ENCODE measurements at places on chromosomes 2 and 18.

DNA sequence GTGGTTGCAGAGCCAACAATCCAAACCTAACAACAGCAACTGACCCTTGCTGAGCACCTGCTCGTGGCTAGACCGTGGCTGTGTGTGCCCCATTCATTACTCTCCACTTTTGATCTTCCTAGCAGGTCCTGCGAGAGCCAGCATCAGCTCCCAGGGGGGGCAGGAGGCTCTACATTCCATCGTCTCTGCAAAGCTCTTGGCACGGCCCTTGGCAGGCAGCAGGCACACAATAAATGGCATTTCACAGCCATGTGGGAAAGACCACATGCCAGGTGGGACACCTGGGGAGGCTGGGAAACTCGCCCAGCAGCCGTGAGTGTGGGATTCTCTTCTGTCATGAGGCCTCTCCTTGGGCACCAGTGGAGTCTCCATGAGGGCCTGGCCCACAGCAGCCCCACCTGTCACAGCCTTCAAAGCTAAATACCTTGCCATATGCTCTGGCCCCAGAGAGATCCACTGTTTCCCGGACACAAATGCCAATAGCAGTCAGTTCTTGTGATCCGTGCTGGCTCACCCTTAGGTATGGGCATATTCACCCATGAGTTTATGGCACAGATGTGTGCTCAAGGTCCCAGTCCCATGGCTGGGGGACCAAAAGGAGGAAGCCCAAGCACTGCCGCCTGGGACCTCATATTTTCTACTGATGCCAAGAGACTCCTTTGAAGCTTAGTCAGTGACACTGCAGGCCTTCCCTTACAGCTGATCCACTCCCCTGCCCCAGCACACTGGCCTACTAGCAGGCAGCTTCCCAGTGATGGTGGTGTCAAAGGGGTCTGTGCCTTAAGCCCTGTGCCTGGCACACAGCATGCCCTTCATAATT, 6.8 kb upstream of the TEX51 start:
- no peak for DNase-seq

GRCh38 chr2:180728928-180729559, 251.4 kb upstream of the UBE2E3 start:
- DNase-seq, result no peak

DNA sequence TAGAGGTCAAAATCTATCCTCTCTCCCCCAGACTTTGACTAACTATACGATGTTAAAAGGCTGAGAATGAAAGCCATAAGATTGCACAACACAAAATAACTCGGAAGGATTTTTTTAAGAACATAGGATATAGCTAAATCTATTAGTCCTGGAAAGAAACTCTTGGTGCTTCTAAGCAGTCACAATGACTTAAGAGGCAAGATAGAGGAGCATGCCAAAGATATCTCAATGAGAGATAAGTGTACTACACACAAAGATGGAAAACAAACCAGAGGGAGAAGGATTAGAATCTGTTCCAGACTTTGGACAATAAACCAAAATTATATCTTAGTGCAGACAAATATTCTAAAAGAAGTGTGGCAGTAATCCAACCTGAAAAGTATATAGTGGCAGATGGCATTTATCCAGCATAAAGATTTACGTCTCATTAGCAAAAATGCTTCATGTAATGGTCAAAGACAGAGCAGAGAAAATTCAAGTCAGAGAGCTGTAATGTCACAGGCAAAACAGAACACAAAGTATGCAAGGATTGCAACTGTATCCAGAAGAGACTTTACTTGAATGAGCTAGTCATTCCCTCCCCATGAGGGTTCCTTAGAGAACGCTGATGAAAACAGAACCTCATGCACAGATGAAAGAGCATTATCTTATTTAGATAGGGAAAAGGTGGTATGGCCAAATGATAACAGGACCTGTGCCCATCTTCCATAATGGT, 28.8 kb upstream of the EVA1A start:
- no peak for DNase-seq

- DNase-seq, result no peak
Observed at GRCh38 chr2:11852526-11853196, 106.2 kb downstream of the LPIN1 start.

- no peak for DNase-seq
Observed at GRCh38 chr18:47254341-47254939, 3.0 kb upstream of the SKOR2 start.

GRCh38 chr2:8465560-8465959, 216.3 kb upstream of the ID2 start:
- DNase-seq, result no peak

GRCh38 chr18:42533009-42533575, 578.1 kb downstream of the PIK3C3 start:
- DNase-seq, result no peak

DNA sequence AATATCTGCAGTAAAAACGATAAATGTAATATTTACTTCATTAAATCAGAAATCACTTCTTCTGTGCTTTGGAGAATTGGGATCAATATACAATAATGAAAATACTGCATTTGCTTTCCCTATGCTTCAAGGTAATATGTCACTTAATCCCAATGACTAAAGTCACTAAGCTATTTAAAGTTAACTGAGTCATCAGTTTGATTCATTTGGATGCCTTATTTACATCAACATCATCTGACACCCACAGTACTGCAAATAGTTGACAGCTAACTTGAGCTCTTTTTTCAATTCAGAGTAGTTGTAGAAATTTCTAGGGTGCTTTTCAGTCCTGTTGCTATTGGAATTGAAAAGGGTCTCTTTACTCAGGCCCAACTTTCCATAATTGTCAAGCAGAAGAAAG, 776.9 kb upstream of the FSHR start:
- DNase-seq, result no peak

GRCh38 chr2:144659731-144660275, 139.9 kb upstream of the ZEB2 start:
- DNase-seq, result no peak

DNA sequence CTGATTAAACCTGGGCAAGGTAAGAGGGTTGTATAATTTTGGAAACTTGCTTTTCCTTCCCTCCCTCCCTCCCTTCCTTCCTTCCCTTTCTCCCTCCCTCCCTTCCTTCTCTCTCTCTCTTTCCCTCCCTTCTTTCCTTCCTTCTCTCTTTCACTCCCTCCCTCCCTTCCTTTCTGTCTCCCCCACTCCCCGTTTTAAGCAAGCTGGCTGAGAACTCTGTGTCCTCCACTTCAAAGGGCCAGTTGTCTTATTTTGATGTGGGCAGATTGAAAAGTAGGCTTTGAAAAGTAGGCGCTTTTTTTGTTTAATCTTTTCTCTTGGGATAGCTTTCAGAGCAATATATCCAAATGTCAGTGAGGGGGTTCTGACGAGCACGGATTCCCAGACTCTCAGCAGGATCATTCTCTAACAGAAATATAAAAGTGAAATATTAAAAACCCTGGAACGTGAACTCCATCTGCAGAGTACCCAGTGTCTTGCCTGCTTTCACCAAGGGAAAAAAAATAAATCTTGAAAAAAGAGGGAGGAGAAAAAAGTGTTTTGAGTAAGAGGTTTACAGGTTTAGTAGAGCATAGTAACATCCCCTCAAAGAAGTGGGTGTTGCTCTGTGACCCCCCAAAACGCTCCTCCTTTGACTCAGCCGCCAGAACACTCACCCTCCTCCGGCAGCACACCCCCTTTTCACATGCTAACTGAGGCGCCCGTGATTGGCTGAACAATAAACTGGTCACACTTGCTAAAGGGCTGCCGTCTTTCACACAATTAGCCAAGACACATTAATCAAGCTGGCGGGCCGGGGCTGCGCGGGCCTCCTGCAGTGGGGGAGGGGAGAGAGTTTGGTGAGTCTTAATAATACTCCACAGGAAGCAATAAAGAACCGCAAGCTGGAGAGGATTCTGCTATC, 52.2 kb downstream of the CDK15 start:
- no peak for DNase-seq

- no peak for DNase-seq
Observed at GRCh38 chr18:52152036-52152435, 188.0 kb upstream of the DCC start.

DNA sequence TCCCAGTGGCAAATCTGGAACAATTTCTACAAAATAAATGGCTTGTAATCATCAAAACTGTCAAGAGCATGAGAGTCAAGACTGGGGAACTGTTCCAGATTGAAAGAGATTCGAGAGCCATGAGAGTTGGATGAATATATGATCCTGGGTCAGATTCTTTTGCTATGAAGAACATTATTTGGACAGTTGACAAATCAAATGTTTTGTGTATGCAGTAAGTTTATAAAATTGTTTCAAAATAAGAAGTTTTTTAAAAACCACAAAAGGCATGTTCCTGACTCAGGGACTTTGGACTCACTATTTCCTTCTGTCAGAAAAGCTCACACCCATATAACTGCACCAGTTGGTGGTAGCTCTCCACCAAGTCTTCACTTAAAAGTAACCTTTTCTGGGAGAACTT, 38.5 kb downstream of the ROCK2 start:
- DNase-seq, result no peak

DNA sequence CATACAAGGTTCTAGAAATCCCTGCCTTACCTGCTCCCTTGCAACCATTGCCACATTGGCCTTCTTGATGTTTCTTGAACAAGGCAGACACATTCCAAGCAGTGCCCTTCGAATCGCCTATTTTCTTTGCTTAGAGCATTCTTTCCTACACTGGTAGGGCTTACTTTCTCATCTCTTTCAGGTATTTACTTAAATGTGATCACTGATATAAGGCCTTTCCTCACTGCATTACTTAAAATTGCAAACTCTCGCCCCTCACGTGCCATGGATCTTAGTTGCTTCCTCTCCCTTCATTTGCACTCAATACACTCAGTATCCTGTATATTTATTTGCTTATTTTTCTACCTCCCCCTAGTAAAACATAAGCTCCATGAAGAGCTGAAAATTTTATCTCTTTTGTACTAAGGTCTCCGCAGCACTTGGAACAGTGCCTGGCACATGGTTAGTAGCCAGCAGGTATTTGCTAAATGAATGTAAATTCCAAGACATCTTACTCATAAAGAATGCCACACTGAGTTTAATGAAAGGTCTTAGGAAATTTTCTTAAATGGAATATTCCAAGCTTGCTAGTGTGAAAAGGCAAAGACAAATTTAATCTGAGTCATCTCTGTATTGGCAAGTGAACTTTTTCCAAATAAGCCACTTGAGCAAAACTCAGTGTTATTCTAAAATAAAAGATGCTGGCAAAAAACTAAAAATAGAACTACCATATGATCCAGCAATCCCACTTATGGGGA, 42.4 kb upstream of the FIGN start:
- no peak for DNase-seq

DNA sequence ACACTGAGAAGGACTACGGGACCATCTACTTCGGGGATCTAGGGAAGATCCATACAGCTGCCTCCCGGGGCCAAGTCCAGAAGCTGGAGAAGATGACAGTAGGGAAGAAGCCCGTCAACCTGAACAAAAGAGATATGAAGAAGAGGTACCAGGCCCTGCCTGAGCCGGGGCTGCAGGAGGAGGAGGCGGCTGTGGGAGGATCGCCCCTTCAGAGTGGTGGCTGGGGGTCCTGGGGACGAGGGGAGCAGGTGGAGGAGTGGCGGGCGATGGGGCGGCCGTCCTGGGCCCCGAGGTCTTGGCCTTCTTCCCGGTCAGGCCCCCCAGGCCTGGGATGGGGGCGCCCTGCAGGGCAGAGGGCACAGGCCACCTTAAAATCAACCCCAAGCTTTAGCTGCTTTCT, 524 bp downstream of the ANKRD30B start:
- DNase-seq, result no peak

- DNase-seq, result no peak
Observed at GRCh38 chr18:49963217-49963616, 149.9 kb upstream of the ACAA2 start.

DNA sequence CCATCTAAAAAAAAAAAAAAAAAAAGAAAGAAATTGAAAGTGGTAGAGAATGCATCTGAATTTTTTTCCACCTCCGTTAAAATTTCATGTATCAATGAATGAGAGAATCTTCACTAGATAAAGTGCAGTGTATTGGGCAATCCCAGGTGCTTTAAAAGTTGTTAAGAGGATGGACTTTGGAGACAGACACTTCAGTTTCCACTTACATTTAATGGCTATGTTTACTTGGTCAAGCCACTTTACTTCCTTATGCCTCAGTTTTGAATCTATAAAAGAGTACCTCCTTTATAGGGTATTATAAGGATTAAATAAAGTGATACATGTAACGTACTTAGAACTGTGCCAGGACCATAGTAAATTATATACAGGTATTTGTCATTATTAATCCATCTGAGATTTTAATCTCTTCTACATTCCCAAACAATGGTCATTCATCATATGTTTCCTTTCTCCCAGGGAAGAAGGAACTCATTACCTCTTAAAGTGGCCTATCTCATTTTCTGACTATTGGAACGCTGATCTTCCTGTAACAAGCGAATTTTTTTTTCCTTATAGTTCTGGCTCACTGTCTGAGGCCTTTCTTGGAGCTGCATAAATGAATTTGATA, 29.1 kb upstream of the TANK start:
- DNase-seq, result no peak

GRCh38 chr2:11027195-11027594, 115.5 kb downstream of the KCNF1 start:
- no peak for DNase-seq

DNA sequence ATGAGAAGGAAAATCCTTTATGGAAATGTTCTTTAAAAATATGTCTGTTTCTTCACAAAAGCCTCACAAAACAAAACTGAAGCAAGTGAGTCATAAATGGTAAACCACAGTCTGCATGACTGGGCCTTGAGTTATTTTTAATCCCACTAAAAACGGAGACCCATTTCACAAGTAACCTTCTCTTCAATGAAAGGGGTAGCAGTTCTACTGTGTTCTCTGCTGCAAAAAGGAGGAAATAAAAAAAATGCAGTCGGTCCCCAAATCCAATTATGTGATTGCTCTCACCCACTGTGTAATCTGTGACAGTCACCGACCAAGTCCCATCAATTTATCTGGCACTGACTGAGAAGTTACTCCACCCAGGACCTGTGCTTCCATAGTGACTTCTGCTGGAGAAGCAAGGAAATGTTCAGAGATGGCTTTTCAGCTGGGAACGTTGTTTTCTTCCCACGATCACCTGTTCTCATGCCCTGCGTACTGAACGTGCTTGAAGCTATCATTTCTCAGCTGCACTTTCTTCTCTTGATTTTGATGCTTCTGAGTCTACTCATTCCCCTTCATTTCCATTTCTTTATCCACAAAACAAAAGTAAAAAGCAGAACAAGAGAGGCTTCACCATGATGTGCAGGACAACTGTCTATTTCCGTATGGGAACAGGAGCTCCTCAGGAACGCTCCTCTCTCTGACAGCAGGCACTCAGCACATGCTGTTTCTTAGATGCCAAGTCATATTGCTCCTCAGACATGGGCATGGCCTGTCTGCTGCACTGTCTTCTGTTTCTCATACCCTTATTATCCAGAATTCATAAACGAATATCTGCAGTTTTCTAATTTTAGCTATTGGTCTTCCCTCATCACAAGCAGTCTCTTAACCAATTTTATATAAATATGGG, 80.0 kb upstream of the TMEM200C start:
- no peak for DNase-seq

- no peak for DNase-seq
Observed at GRCh38 chr2:231926761-231927565, 767 bp upstream of the NPPC start.

- no peak for DNase-seq
Observed at GRCh38 chr18:49515516-49515915, 28.5 kb upstream of the C18orf32 start.
